ENCODE measurements at places on chromosomes 2 and 18. TPM values are rescaled to one million over a fixed set of nuclear protein-coding genes. Genes with fewer than 3 reads are reported as not detected.

- DNase-seq = no peak
Observed at GRCh38 chr2:241975593-241976284, 106.2 kb downstream of the RTP5 start.

GRCh38 chr18:46485675-46486194 is 171.3 kb downstream of the LOXHD1 start:
- DNase-seq = no peak

DNA sequence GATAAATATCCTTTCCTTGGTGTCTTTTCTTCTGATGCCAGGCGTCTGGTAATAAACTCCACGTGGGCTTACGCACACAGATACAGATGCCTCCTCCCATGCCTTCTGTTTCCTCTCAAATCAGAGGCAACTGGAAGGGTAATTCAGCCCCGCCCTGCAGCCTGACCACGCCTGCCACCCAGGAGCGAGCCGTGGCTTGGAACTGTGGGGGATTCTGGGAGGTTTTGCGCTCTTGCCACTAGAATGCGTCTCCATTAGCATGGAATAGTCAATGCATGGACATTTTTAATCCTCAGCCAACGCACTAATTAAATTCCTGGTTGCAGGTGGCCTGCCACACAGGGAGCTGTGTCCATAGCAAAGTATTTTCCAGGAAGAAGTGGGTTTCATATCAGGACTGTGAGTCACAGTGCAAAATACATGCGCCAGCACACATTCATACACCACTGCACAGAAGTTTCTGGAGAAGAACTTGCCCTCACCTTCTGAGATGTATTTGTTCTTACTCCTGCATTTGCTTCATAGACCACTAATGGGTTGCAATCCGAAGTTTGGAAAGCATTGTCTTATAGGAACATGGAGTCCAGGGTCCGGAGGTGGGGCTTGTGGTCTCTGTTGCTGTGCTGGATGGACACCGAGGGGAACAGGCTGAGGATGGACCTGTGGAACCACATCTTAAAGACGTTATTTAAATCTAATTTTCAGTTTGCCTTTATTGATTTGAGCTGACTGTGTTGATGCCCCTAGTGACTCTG is 151.4 kb downstream of the LDLRAD4 start:
- no peak for DNase-seq

GRCh38 chr2:85737961-85738360 is 15.8 kb upstream of the ATOH8 start:
- no peak for DNase-seq

DNA sequence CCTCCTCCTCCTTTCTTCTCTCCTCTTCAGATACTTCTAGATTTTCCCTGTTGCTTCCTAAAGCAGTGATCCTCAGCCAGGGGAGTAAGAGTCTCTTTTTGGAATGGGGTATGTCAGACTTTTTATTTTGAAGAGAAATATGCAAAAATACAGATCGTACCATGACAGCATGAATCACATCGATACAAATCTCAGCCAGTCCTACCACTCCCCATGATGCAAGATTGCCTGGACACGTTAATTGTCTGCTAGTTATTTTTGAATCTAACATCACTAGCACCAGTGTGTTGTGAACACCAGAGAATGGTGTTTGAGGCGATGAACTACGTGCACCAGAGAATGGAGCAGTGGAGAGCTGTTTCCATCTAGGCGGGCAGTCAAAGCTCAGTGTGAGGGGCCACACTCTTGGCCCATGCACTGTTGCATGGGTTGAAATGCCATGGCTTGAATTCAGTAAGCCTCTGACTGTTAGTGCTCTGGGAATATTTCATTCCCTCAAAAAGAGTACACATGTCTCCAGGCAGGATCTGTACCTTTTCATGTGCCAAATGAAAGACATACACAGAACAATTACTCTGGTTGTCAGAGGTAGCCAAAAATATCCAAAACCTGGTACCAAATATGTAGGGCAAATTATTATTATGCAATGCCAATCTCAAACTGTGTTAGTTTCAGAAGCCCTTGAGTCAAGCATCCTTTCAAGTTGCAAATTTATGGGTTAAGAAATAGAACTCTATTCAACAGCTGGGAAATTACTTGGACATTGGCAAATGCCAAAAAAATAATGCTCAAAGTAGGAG is 46.3 kb upstream of the RALBP1 start:
- no peak for DNase-seq

- no peak for DNase-seq
Observed at GRCh38 chr2:9975328-9975727, 23.8 kb downstream of the GRHL1 start.

DNA sequence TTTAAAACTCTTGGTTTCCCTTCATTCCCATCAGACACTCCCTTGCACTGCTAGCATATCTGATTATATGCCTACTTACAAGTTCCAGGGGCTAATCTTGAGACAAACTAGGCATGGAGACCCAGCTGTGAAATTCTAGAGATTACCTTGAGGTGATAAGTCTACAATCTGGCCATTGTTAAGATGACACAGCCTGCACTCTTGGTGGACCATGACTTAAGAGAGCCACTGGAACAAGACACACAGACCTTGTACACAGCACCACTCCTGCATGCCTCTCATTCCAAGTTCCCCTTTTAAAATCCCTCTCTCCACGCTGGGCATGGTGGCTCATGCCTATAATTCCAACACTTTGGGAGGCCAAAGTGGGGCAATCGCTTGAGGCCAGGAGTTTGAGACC is 387.2 kb upstream of the DCC start:
- no peak for DNase-seq

- DNase-seq = no peak
Observed at GRCh38 chr2:71130905-71131244, 441 bp downstream of the MPHOSPH10 start.

DNA sequence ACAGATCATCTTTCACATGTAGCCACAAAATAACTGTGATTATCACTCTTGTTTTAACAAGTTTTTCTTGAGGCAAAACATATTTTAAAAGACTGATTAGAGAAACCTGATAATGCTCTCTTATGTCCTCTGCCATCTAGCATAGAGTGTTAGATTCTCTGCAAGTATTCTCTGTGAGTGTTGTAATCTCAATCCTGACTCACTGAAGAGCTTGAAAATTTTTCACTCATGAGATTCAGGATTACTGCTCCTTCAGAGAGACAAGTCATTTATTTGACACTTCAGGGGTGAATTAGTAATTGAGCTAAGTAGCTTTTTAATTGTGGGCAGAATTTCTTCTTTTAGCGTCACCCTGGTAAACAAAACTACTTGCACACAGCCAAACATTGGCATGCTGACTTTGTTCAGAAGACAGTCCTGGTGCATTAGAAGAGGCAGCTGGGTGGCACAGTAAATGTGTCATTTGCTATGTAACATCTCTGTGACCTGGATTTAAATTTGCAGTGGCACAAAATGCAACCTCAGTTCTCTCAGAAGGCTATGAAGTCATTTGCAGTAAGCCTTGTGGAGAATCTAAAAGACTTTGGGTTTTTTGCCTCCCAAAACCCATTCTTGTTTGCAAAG is 172.9 kb downstream of the LRP1B start:
- no peak for DNase-seq

DNA sequence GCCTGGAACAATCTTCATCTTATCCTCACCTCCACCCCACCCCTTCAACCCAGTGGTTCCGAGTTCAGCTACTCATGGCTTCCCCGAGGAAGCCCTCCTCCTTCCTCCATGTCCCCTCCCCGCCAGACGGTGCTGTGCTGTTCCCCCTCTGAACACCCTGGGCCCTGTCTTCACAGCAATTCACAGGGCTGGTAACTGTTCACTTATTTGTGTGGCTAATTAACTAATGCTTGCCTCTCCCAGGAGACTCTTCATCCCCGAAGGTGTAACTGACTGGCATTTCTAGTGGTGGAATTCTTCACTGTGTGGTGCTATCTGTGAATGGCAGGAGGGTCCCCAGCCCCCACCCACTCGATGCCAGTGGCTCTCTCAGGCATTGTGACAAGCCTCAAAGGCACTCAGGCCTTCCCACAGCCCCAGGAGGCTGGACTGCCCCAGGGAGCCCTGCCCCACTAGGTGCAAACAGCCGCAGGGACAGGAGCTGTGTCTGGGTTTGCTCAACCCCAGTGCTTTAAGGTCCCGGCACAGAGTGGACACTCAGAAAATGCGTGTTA is 133.7 kb upstream of the ID2 start:
- DNase-seq = no peak

- no peak for DNase-seq
Observed at GRCh38 chr18:3194947-3195612, 24.7 kb downstream of the MYOM1 start.

GRCh38 chr2:28684142-28684858 is 67.3 kb upstream of the PPP1CB start:
- no peak for DNase-seq

DNA sequence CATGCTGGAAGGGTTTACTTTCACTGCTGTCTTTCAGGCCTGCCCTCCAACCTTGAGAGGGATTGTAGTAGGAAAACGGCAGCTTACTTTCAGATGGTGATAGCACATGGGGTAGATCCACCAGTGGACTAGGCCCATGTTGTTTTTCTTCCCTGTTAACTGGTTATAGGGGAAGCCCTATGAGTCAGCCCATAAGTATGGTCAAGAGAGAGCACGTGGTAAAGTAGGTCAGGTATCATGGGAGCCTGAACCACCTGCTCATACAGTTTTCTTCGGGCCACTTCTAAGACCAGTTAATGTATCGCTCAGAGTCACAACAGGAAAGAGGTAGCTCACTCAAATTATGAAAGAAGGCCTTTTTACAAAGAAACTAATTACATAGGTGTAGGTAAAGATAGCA is 33.0 kb downstream of the PDK1 start:
- DNase-seq = no peak

DNA sequence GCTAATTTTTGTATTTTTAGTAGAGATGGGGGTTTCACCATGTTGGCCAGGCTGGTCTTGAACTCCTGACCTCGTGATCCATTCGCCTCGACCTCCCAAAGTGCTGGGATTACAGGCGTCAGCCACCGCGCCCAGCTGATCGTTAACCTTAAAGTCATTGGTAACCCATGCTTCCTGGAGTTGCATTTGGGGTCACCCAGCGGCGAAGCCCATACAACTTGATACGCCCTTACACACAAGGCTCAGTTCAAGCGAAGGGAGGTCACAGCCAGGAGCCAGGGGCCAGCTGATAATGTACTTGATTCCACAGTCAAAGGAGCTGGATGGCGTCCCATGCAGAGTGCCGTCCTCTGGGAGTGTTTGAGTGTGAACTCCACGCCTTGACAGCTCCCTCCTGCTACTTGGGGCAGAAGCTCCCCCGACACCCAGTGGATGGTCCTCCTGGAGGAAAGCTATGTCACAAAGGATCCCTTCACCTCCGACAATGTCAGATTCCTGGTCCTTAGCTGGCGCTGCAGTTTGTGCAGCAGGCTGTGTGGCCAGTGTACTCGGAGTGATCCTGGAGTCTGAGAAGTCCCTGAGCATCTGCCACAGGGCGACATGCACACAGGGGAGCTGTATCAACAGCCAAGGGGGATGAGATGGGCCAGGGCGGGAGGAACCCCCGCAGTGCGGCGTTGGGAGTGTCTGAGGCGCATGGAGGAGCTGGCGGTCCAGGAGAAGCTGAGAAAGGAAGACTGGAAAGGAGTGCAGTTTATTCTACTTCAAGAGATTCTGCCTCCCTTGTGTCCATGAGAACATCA is 7.9 kb downstream of the CLHC1 start:
- no peak for DNase-seq

LHCGR gene
- 0.22 TPM for polyA plus RNA-seq

MSTN gene
- 2.1 TPM for polyA plus RNA-seq

CHRNG gene
- 0.55 TPM for polyA plus RNA-seq

ATP5F1A gene
- 778 TPM for polyA plus RNA-seq

TMEM37 gene
- 56.4 TPM for polyA plus RNA-seq

PTMA gene
- 2,301 TPM for polyA plus RNA-seq

ZSCAN30 gene
- polyA plus RNA-seq = 38.6 TPM
